ENCODE measurements at places on chromosomes 7 and 10.

- no peak for DNase-seq
Observed at GRCh38 chr10:111128331-111129180, 51.7 kb downstream of the ADRA2A start.

DNA sequence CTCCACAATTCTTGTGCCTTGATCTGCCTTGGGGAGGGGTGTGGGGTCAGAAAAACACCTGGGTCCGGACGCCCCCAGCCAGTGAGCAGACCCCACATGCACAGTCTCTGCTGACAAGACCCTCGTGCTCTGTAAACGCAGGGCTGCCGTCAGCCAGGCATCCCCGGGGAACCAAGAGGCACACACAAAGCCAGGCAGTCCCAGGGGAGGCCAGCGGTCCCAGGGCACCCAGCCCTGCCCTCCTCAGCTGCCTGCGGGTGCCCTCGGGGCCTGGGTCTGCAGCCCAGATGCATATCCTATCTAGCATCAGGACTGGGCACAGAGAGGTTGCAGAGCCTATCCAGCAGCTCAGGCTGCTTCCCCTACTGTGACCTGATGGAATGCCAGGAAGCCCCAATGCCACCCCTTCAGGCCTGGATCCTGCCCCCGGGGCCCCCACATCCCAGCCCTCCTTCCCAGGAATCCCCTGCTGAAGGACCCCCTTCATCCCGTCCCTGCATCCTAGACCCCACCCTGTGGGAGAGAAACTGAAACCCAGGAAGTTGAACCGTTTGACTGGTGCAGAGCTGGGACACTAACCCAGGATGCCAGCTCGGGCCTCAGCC, 92.4 kb downstream of the MICALL2 start:
- no peak for DNase-seq

DNA sequence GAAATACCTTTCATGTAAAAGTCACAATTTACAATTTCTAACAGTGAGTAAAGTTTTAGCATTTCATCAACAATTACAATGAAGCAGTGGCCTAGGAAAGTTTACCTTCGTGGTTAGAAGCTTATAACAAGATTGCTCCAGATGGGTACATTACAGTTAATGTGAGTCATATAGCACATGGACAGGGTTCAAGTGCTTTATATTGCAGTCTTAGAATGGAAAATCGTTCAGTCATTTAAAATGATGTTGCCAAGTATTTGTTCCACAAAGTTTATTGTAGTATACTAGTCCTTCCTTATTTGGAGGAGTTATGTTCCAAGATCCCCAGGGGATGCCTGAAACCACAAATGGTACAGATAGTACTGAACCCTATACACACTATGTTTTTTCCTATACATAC, 174.6 kb upstream of the TARP start:
- DNase-seq: no peak

GRCh38 chr10:13158401-13158800, 3.0 kb upstream of the MCM10 start:
- no peak for DNase-seq

DNA sequence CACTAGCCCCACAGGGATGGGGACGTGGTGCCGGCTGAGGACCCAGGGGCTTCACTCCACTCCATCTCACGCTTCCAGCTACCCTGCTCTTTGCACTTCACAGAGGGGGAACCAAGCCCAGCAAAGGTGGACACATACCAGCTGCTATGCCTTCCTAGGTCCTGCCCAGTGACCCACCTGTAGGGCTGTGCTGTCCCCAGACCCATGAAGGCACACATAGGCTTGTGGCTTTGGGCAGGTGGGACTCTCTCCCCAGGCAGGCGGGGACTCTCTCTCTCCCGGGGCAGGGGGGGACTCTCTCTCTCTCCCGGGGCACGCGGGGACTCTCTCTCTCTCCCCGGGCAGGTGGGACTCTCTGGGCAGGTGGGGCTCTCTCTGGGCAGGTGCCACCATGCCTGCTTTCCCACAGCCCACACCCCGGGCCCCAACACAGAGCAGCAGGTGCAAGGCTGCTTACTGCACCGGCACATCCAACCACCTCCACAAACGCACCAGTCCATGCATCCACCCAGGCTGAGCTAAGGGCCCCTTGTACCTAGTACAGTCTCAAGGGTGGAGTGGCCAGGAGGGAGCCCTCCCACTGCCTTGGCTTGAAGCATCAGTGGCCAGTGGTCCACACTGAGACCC, 13.8 kb upstream of the GPR146 start:
- no peak for DNase-seq

- no peak for DNase-seq
Observed at GRCh38 chr10:21513405-21513788, 12.1 kb downstream of the SKIDA1 start.

GRCh38 chr7:155020996-155021395, 18.1 kb upstream of the PAXIP1 start:
- DNase-seq: no peak

- no peak for DNase-seq
Observed at GRCh38 chr7:143480501-143480900, 2.8 kb downstream of the TAS2R41 start.

- DNase-seq: no peak
Observed at GRCh38 chr7:271266-272107, 18.5 kb upstream of the FOXL3 start.

GRCh38 chr10:4652111-4653010, 173.6 kb upstream of the AKR1E2 start:
- DNase-seq: no peak

DNA sequence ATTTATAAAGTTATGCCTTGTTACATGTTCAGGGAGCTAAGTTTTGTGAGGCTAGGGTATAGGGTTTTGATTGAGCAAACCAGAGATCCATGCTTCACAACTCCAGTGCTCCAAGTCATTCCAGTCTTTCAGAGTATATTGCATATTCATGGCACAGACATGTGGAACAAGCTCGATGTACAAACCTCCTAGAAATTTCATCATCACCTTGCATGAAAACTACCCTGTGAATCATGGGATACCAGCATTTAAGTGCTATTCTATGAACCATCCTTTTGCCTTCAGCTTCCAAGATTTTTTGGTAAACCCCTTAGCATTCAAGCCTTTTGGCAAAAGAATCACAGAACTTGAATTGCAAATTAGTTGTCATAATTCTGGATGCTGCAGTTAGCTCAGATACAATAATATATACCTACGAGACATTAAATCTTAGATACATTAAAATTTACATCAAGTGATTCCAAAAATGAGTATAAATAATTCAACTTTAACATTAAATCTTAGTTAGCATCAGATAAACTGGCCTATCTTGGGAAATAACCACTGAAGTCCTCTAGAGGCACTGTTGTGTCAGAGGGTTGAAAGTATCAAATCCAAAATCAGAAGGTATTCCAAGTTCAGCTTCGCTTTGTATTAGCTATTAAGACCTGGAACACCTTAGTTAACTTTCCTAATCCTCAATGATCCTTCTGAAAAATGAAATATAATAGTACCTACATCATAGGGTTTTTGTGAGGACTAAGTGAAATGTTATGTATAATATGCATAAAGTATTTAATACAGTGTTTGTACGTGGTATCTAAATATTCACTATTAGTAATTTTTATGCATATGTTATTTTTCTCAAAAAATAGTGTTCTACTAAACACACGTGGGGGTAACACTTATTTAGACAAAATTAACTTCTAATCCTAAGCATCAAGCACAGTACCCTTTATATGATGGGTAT, 55.5 kb upstream of the CABCOCO1 start:
- no peak for DNase-seq

DNA sequence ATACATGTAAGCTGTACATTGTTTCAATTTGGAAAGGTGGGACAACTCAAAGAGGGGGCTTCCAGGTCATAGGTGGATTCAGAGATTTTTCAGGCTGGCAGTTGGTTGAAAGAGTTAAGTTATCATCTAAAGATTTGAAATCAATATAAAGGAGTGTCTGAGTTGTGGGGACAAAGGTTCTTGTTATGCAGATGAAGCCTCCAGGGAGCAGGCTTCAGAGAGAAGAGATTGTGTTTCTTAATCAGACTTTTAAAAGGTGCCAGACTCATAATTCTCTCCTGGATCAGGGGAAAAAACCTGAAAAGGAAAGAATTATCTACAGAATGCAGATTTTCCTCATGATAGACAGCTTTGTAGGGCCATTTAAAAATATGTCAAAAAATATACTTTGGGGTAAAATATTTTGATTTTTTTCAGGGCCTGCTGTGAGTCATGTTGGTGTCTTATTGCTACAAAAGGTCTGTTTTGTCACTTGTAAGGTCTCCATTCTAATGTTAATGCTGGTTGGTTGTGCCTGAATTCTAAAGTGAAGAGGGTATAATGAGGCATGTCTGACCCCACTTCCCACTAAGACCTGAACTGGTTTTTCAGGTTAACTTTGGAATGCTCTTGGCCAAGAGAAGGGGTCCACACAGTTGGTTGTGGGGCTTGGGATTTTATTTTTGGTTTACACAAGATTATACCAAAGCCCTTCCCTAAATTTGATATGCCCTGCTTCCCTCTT, 52.7 kb upstream of the PRSS1 start:
- DNase-seq: no peak

GRCh38 chr10:20004087-20004523, 187.9 kb downstream of the PLXDC2 start:
- peak; percentile 6 for DNase-seq

DNA sequence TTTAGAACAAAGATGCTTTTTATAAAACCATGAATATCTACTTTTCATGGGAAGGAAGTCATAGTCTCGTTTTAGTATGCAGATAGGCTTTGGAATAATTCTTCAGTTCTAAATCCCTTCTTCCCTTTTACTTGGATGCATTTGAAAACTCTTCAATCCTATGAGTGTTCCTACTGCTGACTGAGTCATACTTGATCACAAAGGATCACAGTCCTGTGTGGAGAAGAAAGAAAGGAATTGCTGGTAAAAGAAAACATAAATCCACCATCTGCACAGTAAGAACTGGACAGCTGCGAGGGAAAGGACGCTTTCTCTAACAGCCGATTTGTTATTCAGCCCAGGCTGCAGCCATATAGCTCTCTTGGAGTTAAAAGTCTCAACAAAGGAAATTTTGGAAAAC, 209.9 kb downstream of the SEMA3E start:
- DNase-seq: no peak

DNA sequence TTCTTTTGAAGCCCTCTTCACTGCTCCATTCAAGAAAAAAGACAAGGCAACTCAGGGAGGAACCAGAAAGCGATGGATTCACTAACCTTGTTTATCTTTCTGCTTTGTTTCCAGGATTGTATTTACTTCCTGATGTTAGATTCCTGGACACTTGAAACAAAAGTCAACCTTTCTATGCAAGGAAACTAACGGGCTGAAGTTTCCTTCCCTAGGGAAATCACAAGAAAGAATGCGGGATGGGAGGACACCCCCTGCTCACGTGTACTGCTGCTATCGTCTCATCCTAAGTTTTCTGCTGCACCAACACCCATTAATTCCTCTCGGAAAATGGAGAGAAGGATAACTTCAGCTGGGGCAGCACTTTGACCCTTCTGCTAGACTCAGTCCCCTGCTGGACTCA, 50.3 kb downstream of the ELMO1 start:
- DNase-seq: no peak

DNA sequence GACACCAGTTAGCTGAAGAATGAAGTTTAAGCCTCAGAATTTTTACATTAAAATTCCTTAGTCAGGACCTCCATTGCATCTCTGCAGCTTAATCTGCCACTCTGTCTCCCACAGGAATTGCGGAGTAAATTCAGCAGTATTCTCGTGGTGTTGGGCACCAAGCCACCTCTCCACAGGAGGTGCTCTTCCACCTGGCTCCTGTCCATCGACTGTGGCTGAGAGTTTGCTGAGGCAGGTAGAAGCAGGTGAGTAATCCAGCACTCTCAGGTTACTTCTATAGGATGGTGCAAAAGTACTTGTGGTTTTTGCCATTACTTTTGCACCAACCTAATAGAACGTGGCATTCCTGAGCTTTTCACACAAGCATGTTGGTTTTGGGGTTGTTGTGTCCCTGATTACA, 134.1 kb downstream of the GFRA1 start:
- DNase-seq: no peak

- no peak for DNase-seq
Observed at GRCh38 chr10:115937768-115938056, 335.3 kb downstream of the GFRA1 start.

GRCh38 chr10:7550013-7550412, 116.8 kb downstream of the ITIH5 start:
- DNase-seq: no peak

GRCh38 chr10:97718659-97719142, 5.2 kb downstream of the MARVELD1 start:
- no peak for DNase-seq

DNA sequence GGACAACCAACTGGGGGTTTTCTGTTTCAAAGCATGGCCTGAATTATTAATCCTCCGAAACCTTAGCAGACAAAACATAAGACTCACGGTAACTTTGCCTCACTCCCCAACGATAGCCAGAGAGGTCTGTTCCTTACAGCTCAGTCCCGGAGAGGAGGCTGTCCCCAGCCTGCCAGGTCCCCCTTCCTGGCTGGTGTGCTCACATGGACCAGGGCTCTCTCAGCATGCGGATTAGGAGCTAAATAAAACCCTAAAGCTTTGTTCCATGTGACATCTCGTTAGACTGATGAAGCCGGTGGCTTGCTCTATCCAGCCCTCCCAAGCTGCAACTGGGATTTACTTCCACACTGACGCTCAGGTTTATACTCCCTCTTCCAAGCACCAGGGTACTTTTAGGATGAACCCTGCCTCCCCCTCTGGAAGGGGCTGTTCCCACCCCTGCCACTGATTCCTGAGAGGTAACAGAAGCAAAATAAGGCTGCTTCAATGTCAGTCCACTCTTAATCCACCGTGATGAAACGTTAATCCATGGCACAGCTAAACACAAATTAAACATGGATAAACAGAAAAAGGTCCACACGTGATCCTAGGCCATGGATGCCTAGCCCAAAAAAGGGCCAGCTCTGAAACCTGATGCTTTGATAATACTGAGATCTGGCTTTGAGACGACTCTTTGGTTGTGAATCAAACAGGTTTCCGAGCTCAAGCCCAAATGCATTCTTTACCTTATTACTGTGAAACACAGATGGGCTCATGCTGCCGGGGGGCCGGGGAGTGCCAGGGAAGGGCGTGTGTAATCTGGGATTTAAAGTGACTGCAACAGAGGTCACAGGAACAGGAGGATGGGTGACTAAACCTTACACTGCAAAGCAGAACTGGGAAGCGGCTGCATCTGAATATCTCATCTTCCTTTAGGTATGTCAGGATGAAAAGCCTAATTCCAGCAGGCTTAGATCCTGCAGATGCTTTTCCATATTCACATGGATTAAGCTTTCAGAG, 86.2 kb downstream of the ZRANB1 start:
- no peak for DNase-seq

GRCh38 chr7:37346761-37347160, 101.9 kb downstream of the ELMO1 start:
- DNase-seq: no peak

DNA sequence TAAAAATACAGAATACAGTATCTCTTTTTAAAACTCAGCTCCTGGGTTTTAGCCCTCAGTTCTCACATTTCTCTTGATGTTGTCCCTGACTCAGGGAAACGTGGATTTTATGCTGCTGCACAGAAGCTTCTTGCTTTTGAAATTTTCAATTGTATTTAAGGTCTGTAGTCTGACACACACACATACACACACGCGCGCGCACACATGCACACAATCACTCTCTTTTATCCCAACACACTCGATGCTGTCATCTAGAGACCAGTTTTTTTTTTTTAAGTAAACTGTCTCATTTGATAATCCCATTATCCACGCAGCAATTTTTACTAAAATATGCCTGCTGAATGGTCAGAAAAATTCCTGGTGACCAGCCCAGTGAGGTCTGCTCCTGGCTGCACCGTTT, 108.6 kb downstream of the KMT2E start:
- DNase-seq: no peak
